ENCODE measurements at places on chromosomes 4 and X.
A peak's percentile ranks its signal among the peaks of the same experiment; 100 is the strongest.

DNA sequence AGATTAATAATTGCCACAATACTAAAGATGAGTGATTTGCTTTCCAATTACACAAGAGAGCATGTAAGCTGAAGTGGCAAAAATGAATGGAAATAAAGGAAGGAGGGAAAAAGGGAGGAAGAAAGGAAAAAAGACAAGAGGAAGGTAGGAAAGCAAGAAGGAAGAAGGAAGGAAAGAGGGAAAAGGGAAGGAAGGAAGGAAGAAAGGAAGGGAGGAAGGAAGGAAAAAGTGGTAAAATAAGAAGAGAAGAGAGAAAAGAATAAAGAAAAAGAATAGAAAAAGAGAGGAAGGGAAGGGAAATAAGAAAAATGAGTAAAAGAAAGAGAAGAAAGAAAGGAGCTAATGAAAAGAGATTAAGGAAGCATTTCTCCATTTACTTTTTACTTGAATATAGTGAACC is 4.6 kb downstream of the NDST4 start:
- no peak for DNase-seq

DNA sequence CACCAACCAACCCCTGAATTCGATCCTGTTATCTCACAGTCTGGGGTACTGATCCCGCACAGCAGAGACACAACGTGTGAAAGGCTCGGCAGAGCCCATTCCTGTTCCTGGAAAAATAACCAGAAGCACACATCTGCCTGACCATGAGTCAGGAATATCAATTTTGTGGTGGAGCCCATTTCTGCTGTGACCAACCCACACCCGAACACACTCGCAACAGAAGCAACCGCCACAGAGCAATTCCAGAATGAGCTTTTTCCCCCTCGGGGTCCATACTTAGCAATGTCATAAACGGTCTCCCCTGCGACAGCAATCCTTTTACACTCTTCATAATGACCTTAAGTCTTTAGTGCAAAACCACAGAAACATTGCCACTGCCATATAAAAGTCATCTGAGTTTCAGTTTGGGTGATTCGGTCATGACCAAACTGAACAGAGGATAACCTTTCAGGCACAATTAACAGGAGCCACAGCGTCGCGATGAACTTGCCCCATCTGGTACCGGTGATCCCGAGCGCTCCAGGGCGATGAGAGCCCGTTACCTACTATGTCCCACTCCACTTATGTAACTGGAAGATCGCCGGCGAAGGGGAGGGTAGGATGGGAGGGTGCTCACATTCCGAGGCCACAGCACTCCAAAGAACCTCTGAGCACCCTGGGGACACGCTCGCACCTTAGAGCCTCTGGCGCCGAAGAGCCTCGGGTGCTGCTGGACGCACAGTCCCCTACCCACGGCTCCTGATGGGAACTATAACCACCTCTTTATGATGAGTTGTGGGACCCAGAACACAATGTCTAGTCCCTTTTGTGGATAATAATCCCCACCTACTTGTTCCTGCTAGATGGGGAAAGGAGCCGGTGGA is 1.1 kb downstream of the MECP2 start:
- DNase-seq = no peak

DNA sequence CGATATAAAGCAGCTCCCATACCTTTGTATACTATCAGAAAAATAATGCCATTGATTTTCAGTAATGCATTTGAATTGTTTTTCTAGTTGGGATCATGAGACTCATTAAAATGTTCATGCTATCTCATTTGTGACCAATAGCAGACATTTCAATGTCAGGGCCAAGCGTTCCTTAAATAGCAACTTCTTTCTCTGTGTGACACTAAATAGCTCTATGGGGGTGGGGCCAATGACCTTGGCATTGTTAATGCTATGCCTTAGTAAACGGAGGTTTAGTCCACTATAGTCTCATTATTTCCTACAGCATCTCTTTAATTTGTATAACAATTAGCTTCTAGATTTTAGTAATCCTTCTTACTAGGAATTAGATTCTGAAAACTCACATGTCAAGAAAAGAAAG is 48.6 kb upstream of the ARHGAP24 start:
- DNase-seq = no peak

DNA sequence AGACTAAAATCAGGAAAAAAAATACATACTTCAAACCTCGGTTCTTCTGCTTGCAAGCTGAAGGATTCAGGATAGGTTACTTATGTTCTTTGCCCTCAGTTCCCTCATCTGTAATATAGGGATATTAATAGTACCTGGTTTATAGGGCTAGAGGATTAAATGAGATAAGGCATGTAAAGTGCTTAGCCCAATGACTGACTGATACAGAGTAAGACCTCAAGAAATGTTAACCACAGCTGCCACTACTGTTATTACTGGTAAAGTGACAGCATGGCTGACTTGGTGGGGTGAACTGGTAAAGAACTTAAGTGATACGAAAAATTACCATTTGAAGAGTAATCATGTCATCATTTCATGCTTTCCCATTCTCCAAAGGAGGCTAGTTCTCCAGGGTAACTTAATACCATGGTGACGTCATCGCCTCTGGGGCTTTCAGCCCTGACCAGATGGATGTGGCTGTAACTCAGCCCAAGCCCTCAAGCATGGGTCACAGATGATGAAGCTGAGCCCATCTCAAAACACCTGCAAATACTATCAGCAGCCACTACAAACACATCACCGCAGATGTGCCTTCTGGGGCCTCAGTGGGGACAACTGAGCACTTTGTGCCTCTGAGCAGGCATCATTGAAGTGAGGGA is 44.5 kb upstream of the SCML1 start:
- no peak for DNase-seq

- DNase-seq = no peak
Measured at GRCh38 chr4:149223659-149224058, 592.0 kb downstream of the IQCM start.

DNA sequence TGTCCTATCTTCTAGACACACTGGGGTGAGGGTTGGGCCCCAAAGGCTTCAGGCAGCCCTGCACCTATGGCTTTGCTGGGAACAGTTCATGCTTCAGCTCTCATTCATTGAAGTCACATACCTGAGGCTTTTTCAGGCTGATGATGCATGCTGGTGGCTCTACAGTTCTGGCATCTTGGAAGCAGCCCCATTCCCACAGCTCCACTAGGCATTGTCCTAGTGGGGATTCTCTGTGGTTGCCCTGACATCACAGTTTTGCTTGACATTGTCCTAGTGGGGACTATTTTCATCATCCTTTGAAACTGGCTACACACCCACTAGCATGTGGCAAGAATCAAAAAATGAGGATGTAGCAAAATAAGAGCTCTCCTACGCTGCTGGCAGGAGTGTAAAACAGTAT is 37.7 kb upstream of the C4orf17 start:
- DNase-seq = no peak

DNA sequence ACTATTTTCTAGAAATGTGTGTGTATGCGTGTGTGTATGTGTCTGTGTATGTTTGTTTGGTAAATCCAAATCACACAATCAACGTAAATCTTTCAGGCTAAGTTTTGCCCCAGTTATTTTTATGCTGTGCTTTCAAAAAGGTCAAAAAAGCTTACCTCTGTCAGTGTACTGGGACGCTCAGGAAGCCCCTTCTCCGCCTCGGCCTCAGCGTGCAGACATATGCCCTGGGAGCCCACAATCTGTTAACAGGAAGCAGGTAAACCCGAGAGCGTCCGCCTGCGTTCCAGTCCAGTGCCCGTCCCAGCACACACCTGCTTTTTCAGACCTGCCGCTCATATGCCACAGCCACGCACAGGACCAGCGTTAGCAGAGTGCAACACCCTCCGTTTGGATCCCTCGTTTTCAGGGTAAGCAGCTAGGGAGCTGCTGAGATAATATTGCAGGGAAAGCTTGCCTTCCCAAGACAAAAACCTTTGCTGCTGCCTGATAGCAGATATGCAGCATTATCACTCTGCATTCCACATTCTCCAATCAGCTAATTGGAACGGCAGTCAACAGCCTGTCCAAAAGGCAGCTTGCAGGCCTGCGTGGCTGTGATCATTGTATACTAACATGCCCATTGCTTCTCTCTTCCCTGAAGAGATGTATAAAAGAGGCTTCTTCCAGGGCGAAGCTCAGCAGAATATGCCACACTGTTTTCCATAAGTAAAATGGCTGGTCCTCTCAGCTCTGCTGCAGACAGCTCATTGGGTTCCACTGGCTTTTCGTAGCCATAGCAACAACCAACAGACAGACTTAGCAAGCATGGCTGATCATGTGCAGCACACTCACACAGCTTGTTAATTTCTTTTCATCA is at the start of gene SORBS2:
TSS of gene SORBS2 (minus strand) at position 686 of the 856 bp plus-strand sequence. CDS start 121,623 bp downstream, outside the sequence.
- peak; percentile 84 for DNase-seq

- no peak for DNase-seq
Measured at GRCh38 chrX:139758809-139759208, 50.8 kb upstream of the MCF2 start.

DNA sequence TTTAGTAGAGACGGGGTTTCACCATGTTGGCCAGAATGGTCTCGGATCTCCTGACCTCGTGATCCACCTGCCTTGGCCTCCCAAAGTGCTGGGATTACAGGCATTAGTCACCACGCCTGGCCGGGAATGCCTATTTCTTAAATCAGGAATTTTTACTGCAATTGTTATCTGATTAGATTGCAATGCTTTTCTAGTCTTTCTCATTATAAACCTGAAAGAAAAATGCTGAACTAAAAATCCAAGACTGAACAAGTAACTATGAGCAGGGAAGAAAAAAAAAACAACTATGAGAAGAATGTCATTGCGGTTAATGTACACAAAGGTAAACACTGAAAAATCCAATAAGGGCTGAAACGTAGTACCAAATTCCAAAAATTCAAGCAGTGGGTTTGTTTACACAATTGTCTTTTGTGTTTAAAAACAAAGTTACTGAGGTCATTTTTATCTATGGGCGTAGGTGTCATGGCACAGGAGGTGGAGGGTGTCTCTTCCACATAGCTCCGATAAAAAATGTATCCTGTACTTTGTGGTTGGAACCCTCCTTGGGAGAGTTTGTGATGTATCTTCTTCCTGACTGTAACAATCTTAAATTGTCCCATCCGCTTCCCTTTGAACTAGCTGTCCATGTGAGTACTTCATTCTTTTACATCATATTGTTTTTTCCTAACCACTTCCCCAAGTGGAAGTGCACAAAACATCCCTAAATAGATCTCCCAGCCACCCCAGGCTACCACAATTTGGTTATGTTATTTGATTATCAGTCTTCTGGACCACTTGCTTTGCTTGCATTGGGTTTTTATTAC is 11.1 kb upstream of the TMEM156 start:
- DNase-seq = no peak

DNA sequence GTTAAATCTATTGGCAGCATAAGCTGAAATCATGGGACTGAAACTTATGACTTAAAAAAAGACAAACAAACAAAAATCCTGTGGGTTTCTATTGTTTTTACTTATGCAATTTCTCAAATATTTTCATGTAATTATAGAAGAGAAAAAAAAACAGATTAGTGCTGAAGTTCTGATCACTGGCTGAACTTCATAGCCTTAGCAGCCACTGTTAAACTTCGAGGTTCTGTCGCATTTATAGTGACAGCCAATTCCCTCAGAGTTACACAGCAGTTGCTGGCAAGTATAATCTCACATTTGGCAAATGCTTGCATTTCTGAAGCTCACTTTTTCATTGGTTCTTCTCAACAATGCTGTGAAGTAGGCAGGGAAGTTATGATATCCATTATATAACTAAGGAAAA is 748.9 kb upstream of the MAGEB2 start:
- DNase-seq = no peak

DNA sequence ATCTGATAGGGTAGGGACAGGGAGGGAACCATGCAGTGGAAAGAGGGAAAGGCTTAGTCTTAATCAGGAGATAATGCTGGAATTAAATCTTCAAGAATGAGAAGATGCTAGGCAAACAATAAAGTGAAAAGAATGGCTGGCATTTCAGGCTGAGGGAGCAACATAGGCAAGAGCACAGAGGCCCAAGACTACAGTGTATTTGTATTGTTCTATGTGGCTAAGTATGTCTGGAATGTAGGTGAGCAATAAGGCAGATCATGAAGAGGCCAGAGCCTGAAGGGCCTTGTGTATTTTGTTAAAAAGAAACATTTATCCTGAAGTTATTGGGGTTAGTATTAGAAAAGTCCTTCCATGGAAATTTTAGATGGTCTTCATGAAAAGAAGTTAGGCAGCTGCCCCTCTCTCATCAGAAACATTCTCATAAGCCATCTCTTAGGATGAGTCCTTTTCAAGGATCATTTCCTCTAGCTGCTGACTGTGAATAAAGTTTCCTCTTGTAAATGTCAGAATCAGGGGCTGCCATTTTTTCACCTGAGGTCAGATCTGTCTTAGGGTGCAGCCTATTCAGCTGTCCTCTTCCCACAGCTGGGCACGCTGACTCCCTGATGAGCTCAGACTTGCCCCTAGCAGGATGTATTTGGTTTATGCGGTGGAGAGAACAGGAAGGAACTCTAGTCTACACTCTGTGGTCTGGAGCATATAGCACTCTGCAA is 46.3 kb downstream of the ATP10D start:
- DNase-seq = no peak

DNA sequence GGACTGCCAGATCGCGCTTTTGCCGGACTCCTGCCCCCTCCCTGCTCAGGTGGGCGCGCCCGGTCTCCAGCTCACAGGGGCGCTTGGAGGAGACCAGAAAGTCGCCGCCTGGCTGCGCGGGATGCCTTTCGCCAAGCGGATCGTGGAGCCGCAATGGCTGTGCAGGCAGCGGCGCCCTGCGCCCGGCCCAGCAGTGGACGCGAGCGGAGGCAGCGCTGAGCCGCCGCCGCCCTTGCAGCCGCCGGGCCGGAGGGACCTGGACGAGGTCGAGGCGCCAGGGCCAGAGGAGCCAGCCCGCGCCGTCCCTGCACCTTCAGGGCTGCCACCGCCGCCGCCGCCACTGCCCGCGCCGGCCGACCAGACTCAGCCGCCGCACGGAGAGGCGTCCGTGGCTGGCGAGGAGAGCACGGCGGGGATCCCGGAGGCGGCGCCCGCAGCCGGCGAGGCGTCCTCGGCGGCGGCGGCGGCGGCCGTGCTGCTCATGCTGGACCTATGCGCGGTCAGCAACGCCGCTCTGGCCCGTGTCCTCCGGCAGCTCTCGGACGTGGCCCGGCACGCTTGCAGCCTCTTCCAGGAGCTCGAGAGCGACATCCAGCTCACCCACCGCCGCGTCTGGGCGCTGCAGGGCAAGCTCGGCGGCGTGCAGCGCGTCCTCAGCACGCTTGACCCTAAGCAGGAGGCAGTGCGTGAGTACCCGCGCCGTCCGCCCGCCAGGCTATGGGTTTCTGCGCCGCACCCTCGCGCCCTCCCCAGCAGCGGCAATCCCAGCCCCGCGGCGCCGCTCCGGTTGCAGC is 834 bp downstream of the NHS start:
- DNase-seq = no peak

- DNase-seq = no peak
Measured at GRCh38 chrX:9357518-9358114, 107.2 kb upstream of the TBL1X start.

Measured in NCI-H526 treated with DMSO at 0.1 percent for 48 hours (cell line).